ENCODE measurements at places on chromosomes 7 and 10.

GRCh38 chr7:110898516-110898915 lies 192.4 kb upstream of the LRRN3 start:
- no peak for DNase-seq

GRCh38 chr10:132516771-132517725 lies 20.5 kb upstream of the INPP5A start:
- DNase-seq: no peak

DNA sequence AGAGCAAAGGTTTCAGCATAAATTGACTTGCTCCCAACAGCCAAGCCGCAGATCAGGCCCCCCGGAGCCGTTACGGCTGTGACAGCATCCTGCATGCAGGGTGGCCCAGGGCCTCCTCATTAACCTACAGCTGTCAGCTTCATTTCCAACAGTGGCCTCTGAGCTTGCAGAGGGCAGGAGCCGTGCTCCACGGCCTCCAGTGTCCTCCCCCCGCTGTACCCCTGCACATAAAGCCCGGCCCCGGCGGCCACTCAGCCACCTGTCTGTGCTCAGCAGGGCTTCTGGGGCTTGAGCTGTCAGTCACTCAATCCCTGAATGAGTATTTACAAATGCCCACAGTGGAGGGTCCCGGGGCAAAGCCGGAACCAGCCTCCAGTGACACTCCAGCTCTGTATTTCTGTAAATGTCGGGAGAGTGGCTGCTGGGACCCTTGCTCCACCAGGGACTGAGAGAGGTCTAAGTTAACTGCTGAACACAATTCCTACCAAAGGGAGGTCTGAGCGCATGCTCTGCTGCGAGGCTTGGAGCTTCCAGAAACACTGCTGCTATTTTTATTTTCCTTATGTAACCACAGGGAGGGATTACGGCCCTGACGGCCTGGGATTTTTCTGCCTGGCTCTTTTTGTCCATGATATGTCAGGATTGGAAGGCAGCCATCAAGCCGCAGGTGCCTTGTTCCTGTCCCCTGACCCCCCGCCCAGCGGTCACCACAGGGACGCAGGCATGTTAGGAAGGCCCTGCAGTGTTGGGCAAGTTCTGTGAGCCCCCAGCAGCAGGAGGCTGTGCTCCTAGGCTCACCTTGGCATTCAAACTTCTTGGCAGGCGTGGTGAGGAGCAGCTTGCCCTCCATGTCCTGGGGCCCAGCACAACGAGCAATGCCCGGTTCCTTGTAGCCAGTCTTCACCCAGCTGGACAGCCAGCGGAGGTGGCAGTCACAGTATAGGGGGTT lies 165.0 kb downstream of the SLIT1 start:
- DNase-seq: no peak

- DNase-seq: no peak
These were observed 5.6 kb upstream of the PPP1R35 start for GRCh38 chr7:100441641-100442535.

DNA sequence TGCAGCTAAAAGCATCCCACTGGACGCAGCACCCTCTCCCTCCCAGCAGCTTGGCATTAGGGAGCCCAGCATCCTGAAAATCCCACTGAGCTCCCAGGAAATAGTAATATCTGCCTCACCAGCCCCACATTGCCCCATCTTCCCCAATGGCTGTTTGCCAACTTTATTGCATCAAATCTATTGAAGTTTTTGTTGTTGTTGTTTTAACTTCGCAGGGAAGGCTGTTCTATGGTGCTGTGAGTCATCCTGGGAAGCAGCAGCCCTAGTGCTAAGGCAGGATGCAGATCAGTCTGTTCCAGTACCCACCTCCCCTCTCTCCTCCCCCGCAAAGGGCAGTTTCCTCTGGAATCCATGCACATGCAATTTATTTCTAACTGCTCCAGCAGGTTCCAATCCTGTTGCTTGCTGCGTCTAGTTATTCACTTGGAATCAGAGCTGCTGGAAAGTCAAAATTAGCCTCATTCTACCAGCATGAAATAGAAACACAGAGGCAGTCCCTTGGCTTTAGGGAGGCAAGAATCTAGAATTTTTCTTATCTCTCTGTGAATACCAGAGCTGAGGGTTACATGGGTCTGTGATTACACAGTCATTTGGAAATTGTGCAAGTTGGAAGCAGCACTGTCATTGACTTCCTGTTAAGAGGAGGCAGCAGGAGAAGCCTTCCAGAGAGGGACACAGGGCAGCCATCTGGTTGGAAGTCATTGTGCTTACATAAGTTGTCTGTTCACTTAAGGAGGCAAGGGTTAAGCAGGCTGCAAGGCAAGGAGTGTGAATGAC lies 115.9 kb upstream of the CACUL1 start:
- DNase-seq: no peak

DNA sequence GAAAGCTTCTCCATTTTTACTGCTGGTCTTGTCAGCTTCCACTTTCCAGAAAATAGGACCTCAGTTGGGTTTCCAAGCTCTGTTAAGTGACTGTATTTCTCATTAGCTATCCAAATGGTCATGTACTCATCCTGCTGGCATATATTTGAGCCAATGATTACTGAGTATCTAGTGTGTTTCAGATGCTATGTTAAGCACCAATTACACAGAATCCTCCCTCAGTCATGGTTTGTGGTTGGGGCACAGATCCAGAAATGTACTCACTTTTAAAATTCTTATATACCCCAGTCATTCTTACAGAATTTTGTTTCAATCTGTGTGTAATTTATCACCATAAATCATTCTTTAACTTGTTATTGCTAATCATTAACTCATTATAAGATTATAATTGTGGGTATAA lies 362.3 kb upstream of the MTPN start:
- DNase-seq: no peak

DNA sequence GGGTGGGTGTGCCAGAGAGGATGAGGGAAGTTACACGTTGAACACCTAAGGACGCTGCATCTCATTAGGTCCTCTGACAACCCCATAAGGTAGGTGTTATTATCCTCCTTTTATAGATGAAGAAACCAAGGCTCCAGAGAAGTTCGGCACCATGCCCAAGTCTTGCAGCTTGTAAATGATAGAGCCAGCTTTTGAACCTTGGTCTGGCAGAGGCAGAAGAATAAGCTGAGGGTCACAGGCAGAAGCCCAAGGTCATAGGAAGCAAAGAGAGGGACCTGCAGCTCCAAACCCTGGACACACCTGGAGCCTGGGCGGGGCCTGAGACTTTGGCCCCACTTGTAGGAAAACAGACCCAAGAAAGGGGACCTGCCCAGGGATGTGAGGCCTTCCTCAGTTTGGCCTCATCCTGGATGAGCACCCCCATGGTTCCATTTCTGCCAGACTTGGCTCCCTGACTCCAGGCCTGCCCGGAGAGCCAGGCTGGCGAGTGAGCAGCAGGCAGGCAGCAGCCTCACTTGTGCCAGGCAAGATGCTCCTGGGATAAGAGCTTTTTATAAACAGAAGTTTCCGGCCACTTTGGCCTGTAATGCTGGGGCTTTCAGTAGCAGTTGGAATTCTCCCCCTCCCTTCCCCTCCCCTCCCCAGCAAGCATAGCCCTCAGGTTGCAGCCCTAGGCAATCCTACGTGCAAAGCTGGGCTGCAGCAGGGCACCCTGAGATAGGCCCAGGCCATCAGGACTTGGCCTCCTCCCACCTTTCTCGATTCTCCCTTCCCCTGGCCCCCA lies 2.4 kb downstream of the KCNH2 start:
- DNase-seq: no peak

DNA sequence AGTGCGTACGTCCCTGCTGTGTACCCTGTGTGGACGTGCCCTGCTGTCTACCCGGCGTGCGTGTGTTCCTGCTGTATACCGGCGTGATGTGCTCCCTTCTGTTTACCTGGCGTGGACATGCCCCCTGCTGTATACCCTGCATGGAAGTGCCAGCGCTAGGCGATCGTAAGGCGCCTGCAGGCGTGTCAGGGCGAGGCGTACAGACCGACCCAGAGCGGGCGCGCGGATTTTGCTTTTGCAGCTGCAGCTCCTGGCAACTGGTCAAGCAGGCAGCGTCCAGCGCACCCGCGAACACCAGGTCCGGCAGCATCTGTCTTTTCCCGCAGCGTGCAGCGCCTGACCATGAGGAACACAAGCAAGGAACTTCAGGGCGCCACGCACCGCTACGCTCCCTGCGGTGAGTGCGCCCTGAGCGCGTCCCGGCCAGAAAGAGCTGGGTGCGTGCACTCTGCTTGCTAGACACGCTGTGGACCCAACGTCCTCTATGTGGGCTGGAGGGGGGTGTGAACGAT lies 680 bp downstream of the C7orf57 start:
- no peak for DNase-seq

DNA sequence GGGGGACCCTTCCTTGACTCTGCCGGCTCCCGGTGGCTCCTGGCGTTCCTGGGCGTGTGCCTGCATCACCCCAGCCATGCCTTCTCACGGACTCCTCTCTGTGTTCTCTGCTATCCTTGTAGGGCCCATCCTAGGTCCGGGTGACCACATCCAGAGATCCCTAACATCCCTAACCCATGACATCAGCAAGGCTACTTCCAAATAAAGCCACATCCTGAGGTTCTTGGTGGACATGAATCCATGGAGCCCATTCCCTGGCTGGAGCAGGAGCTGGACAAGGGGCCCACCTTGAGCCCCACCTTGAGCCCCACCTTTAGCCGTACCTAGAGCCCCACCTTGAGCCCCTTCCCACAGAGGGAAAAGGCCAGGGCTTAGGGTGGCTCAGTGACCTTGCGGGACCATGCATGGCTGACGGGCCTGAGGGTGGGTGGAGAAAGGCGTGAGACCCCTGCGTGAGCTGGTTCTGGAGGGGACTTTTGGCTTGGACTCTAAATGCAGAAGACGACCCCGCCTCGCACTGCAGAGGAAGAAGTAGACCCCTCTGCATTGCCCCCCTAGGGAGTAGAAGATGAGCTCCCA lies 58.5 kb upstream of the INPP5A start:
- DNase-seq: no peak

DNA sequence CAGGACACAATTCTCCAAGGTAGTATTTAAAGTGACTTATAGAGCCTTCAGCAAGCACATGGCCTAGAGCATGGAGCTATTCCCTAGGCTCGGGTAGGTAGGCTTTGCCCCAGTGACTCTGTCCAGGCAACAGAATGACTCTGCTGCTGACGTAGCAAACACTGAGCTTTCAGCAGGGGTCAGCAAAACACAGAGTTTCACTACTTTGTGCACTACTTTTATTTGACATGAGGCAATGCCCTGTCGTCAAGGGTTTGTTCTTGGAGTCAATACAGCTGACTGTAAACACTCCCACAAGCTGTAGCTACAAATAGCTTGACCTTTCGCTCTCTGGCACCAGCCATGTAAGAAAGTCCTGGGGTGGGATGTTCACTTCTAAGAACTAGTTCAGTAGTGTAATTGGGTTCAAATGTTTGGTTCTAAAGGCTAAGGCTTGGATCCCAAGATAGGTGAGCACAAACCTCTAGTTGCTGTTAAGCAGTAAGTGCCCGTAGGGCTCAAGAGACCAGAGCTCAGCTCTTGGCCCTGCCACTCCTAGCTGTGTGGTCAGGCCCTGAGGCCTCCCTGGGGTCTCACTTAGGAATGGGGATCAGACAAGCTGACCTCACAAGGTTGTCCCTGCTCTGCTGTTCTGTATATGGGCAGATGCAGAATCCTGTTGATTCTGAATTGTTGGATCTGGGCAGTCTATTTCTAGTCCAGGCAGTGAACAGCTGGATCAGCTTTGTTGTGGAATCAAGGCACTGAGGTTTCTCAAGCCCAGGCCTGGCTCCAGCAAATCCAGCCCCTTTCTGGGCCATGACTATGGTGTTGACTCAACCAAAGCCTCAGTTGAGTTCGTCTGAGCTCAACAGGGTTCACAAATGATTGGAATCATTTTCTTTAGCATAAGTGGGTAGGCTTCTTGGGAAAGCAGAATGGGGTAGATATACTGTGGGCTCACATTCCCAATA lies 10.7 kb downstream of the NODAL start:
- DNase-seq: no peak

DNA sequence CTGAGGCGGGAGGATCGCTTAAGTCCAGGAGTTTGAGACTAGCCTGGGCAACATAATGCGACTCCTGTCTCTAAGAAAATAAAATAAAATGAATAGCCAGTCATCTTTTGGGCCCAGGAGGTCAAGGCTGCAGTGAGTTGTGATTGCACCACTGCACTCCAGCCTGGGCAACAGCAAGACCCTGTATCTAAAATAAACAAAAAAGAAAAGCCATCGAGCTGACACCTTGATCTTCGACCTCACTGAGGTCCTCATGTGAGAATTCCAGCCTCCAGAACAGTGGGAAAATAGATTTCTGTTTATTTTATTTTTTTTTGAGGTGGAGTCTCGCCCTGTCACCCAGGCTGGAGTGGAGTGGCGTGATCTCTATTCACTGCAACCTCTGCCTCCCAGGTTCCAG lies 301.5 kb upstream of the GALNT17 start:
- no peak for DNase-seq

DNA sequence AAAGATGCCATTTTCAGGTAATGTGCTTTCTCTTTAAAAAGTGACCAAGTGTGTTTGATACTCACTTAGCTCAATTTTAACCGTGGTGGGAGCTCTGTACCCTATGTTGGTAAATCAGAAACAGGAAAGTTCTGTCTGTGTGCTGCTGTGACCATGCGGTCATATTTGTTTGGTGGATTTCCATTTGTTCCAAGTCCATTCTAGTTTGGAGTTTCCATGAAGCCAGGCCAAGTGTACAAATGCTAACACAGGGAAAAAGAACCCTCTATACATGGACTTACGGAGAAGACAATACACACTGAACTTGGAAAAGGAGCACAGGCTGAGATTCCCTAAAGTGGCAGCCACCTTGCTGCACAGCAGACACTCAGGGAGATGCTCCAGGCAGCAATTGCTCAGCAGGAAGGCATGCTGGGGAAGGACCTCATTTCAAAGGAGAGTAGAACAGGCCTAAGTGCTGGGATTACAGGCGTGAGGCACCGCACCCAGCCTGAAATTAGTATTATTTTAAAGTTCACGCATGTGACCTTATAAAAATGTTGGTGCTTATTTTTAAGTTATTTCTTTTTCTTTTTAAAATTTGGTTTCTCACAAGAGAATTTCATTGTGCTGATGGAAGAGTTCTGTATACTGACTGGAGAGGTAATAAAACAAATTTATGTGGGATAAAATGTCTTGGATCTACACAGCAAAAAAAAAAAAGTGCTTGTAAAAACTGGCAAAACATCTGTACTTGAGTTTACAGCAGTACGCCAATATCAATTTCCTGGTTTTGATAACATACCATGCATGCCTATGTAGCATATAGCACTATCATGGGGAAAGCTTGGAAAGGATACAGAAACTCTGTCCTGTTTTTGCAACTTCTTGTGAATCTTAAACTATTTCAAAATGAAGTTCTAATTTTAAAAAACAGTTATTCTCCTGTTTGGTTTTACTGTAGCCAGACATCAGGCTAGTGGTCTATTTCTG lies 436.2 kb downstream of the KCNMA1 start:
- DNase-seq: no peak

- DNase-seq: no peak
These were observed 515 bp downstream of the TBX20 start for GRCh38 chr7:35253460-35253709.

- no peak for DNase-seq
These were observed 274.5 kb upstream of the MGMT start for GRCh38 chr10:129192344-129193128.

All from stimulated activated CD8-positive, alpha-beta memory T cell treated with anti-CD3 and anti-CD28 coated beads, Interleukin-15, amount 100 ng/mL, for 24 hours (primary cell).